ENCODE measurements at places on chromosomes 7 and 10.
A peak's percentile ranks its signal among the peaks of the same experiment; 100 is the strongest.

- peak; percentile 79 for DNase-seq
Observed at GRCh38 chr10:73771722-73772280, 10.0 kb upstream of the CHCHD1 start.

GRCh38 chr10:89074120-89074519, 83.5 kb downstream of the FAS start:
- DNase-seq: no peak

GRCh38 chr7:9022456-9022855, 589.0 kb downstream of the NXPH1 start:
- DNase-seq: no peak

DNA sequence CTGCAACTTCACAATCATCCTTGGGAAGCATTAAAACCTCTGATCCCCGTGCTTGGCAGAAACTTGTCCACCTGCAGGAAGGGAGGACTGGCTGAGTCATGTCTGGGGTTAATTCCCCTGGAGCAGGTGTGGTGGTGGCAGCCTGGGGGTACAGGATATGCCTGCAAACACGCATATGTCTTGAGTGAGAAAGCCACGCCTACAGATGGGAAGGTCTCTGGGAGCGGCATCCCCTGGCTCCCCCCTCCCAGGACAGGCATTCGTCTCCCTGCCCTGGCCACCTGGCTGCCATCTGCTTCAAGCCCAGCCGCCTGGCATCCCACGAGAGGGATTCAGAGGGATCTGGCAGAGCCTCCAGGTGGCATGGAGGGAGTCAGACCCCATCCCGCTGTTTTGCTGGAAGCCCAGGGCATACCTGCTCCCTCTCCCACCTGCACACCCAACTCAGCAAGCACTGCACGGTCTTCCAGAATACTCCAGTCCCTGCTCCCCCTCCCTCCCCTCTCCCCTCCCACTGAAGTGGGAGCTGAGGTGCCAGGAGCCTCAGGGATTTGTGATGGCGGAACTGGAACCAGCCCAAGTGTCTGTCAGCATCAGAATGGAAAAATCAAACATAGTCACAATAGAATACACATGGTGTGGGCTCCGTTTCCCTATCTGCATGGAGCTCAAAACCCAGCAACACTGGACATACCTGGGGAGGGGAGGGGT, 61.0 kb downstream of the CAMK2B start:
- DNase-seq: no peak

GRCh38 chr7:69418869-69419670, 179.2 kb upstream of the AUTS2 start:
- no peak for DNase-seq

- no peak for DNase-seq
Observed at GRCh38 chr10:5512331-5512730, 12.4 kb upstream of the CALML3 start.

GRCh38 chr7:91345449-91345848, 81.2 kb downstream of the FZD1 start:
- DNase-seq: no peak

GRCh38 chr10:100122780-100123179, 41.1 kb upstream of the CPN1 start:
- DNase-seq: no peak

DNA sequence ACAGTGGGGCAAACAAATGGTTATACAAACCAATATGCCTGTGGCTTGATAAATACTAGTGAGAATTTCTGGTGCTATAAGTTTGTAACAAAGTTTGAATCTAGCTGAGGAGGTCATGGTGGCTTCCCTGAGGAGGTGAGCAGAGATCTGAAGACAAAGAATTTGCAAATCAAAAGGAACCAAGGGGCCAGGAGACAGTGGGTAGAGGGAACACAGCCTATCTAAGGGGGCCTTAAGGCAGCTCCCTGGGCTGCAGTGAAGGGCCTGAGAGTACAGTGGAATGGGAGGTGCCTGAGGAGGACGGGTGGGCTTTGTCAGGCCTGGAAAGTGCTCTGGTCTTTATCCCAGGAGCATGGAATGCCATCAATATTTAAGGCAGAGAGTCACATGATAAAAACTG, 21.8 kb downstream of the RNF133 start:
- no peak for DNase-seq

GRCh38 chr7:102096706-102097427, 189.8 kb upstream of the SH2B2 start:
- DNase-seq: no peak

GRCh38 chr10:12644380-12645144, 295.2 kb downstream of the CAMK1D start:
- DNase-seq: no peak

GRCh38 chr7:128933180-128933891, 4.4 kb upstream of the IRF5 start:
- no peak for DNase-seq

DNA sequence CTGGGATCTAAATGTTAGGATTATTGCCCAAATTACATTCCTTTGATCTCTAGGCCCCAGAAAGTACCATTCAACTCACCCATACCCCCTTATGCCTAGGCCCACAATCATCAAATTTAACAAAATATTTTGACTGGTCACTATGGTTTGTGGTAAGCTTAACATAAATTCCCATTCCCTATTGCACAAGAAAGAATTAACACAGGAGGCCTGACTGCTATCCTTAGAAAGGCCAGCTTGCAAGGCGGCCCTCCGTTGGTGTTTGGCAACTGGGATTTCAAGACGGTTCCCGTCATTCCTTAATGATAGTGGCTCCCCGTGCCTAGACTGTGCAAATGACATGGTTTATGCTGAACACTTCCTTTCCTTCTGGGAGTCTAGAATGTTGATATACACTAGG, 29.6 kb downstream of the ARHGAP21 start:
- DNase-seq: no peak

- DNase-seq: no peak
Observed at GRCh38 chr7:10192074-10192473, 781.6 kb upstream of the PHF14 start.

GRCh38 chr7:16651396-16652239, 5.6 kb downstream of the BZW2 start:
- DNase-seq: no peak

GRCh38 chr7:143504937-143505297, 27.2 kb downstream of the TAS2R41 start:
- DNase-seq: no peak

DNA sequence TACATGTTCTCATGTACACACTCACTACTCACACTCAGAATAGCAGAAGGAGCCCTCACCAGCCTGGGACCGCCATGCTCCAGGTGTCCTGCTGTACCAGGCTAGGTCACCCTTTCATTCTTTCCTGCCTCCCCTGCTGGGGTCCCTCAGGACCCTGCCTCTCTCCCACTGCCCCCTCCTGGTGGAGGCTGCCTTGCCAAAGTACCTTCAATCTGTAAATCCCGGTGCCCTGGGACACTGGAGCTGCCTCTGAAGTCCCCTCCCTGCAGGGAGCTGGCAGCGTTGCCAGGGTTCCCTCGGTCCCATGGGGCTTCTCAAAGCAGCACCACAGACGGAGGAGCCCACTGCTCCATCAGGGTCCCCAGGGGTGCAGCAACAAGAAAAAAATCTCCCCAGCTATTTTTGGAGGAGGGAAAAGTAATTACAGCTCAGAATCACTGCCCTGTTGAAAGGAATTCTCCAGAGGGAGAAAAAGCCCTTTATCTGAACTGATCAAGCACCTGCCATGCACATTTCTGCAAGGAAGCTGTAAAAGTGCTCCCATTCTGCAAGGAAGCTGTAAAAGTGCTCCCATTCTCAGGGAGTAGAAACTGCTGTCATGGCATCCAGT, 259.9 kb downstream of the PTPRN2 start:
- no peak for DNase-seq

DNA sequence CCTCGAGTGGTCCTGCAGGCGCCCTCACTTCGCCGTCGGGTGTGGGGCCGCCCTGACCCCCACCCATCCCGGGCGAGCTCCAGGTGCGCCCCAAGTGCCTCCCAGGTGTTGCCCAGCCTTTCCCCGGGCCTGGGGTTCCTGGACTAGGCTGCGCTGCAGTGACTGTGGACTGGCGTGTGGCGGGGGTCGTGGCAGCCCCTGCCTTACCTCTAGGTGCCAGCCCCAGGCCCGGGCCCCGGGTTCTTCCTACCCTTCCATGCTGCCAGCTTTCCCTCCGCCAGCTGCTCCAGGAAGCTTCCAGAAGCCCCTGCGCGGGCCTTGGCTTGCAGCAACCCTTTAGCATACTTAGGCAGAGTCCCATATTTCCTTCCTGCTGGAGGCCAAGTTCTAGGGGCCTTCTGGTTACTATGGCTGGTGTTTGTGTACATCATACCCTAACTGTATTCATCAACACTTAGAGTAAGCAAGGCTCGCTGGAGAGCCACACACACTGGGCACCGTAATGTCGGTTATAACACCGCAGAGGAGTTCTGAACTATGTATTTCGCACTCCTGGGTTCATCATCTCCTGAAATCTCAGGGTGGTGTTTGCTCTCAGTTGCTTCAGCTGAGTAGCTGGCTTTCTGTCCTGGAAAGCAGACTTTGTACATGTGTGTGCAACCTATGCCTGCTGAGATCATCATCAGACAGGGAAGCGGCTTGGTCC, 471 bp downstream of the MGMT start:
- DNase-seq: no peak

GRCh38 chr7:123435080-123435700, 99.2 kb downstream of the IQUB start:
- no peak for DNase-seq

DNA sequence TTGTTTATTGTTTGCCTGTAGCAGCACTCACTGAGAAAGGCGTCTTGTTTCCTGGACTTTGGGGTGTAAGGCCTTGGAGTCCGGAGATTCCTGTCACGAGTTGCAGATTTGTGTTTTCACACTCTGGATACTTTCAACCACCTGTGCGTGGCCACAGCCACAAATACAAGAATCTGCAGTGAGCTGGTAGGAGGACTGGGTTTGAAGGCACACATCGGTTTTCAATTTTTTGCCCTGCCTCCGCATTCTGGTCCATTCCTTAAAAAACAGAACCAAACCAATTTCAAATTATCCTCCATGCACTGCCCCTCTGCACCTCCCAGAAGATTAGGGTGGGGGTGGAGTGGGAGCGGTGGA, 619 bp downstream of the EXOC4 start:
- no peak for DNase-seq

- DNase-seq: no peak
Observed at GRCh38 chr10:34736976-34737771, 77.9 kb downstream of the PARD3 start.

GRCh38 chr10:869171-869570, 62.3 kb downstream of the LARP4B start:
- DNase-seq: no peak

GRCh38 chr7:2541291-2542010, 13.9 kb downstream of the BRAT1 start:
- no peak for DNase-seq

GRCh38 chr7:130286881-130287280, 6.1 kb upstream of the CPA4 start:
- no peak for DNase-seq

- no peak for DNase-seq
Observed at GRCh38 chr10:110388687-110389052, 84.0 kb upstream of the SMNDC1 start.

DNA sequence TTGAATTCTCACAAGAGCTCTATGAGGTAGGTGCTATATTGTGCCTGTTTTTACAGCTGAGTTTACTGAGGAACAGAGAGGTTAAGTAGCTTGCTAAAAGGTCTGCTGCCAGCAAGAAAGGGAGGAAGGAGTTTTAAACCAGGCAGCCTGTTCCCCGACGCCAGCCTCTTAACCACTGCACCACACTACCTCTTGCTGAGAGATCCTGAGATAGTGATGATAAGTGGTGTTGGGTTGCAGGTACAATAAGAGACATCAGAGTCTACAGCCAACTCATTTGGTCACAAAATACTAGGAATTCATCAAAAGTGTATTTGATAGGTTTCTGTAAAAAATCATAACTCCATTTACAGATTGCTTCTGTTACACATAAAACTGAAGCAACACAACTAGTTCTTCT, 8.0 kb downstream of the CCDC71L start:
- DNase-seq: no peak

DNA sequence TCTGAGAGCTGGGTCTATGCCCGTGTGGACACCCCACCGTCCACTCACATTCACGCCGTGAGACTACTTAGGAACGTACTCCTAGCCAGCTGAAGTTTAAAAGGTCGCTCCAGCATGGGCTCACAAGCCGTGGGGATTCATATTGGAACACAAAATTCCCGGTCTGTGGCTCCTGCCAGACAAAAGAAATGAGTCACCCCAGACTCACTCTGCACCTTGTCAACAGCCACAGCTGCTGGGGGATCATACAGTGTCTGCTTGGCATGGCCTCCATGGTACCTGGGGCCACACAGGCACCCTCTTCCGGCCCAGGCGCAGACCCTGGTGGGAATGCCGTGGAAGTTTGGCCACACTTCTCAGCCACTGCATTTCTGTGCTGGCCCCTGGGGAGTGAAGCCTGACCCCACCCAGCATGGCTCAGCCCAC, 228.4 kb downstream of the DNAJB6 start:
- no peak for DNase-seq

GRCh38 chr10:8275911-8276310, 221.4 kb downstream of the GATA3 start:
- no peak for DNase-seq

DNA sequence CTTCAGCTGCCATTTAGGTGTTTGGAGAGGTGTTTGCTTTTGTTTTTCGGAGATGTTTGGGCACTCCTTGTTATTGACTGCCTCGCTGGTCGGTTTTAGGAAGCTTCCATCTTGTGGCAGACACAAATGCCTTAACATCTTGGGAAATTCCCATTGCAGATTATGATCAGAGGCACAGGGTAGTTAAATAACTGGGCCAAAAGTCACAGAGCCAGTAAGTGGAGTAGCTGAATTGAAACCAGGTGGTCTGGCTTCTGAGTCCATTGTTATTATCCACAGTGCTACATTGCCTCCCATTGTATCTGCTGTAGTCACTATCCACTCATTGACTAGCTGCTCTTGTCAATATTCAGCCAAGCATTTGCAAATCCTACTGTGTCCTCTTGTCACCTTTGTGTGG, 138.2 kb upstream of the PLPP4 start:
- no peak for DNase-seq

GRCh38 chr10:26960308-26960707, 99.5 kb upstream of the ABI1 start:
- DNase-seq: no peak

DNA sequence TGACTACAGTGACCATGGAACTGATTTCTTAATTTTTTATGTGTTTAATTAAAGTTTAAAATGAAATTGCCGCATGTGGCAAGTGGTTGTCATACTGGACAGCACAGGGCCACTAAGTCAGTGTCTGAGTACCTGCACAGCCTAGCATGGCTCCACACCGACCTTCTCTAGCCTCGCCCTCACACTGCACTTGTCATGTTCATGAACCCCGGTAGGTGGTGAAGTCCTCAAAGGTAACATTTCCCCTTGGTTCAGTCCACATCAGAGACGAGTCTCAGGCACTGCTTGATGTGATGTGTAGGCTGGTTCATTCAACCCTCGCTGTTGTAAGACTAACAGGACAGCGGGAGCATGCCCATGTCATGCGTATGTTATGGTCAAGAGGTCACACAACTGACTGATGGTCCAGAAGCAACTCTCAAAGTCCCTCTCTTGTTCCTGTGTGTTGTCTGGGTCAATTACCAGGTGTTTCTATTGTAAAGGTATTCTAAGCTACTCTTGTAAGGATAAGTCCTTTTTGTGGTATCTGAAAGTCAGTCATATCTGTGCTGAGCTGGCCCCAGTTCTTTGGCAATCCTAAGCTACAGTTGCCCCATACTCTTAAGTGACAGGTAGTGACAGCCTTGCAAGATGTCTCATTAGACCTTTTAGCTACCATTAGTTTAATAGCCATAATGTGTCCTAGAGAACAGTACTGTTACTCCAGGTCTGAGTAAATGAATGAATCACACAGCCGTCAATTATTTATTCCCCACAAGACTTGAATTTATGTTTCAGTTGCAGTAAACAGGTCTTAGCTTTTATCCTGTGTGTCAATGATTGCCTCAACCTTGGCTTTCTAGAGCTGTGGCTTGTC, 32.9 kb upstream of the ZC3HAV1L start:
- DNase-seq: no peak

Data from right renal cortex interstitium (tissue), 3 donors.